Germinal center (tissue), 1 donor: ENCODE measurements at places on chromosomes 6 and 20.

- DNase-seq: peak; percentile 39
Observed at GRCh38 chr20:51402201-51402600, 140.3 kb downstream of the NFATC2 start.

DNA sequence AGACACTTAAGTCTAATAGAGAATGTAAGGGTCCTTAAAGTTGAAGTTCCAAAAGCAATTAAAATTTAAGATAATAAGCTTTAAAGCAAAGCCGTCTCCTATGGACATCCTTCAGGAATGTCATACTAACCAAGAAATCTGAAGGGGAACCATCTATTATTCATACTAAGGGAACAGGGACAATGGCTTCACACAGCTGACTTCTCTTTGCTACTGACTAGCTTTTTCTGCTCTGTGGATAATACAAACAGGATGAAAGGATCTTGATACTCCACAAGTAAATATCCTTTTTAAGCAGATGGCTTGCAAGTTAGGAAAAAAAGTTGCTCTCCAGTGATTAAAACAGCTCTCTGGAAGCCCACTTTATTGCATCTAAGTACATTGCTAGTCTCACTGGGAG is 178.6 kb downstream of the BACH2 start:
- no peak for DNase-seq

- peak; percentile 40 for DNase-seq
Observed at GRCh38 chr20:57250607-57251343, 15.7 kb downstream of the BMP7 start.

GRCh38 chr20:22815603-22816315 is 219.4 kb upstream of the SSTR4 start:
- no peak for DNase-seq

DNA sequence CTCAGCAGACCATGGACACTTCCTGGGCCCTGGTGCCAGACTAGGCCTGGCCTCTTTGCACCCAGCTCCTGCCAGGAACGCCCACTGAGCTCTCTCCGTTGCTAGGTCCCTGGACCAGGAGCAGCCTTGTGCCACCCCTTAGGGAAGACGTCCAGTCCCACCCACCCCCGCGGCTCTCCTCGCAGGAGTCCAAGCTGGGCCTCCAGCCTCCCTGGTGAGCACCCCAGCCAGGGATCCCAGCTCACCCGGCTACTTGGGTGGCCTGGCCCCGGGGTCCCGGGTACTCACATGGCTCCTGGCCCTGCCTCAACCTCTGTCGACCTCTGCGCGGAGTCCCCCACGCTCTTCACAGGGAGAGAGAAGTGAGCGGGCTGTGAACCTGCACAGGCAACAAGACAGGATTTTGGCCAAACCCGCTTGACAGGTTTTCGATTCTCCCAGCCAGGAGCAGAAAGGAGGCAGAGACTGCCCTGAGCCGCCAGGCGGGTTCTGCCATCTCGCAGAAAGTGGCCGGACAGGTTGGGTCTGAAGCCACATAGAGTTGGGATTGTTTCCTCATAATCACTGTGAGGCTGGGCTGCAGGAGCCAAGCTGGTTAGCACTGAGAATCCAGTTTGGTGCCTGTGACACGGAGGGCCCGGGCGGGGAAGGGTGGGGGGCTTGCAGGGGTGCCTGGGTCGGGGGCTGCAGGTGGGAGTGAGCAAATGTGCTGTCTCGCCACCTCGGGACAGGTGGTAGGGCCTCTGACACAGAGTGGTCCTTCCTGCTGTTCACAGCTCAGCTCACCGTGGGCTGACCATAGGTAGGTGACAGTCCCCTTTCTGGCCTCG is at the start of gene RBBP8NL:
Gene RBBP8NL (minus strand): TSS at position 368 of the 830 bp plus-strand sequence. CDS start 7,892 bp downstream, outside the sequence.
- DNase-seq: no peak

DNA sequence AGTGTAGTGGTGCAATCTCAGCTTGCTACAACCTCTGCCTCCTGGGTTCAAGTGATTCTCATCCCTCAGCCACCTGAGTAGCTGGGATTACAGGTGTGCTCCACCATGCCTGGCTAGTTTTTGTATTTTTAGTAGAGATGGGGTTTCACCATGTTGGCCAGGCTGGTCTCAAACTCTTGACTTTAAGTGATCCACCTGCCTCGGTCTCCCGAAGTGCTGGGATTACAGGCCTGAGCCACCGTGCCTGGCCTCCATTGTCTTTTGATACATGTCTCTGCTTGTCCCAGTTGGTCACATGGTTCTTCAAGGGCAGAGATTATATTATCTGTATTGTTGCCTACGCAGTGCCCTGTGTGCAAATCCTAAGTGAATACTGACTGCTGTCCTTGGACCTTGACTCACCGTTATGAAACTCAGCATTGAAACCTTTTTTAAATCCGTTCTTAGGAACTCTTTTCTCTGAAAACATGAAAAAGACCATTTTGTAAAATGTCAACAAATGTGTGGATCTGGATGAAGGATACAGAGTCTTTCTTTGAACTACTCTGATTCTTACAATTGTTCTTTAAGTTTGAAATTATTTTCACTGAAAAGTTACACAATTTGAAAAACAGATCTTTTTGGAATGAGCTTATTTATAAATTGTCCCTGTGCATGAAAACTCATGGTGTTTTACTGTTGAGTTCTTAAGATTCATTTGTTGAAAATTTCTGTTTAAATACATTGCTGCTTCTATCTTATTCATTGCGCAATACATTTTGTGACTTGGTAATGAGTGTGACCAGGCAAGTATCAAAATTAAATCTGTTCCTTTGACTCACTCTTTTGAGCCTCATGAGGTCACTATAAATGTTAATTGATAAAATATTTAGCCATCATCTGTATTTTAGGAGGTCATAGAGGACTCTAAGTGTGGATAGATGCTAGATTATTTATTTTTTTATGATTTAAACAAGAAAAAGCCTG is 293.5 kb downstream of the UTRN start:
- DNase-seq: no peak

- DNase-seq: peak; percentile 16
Observed at GRCh38 chr6:111739257-111739696, 133.6 kb upstream of the TRAF3IP2 start.

DNA sequence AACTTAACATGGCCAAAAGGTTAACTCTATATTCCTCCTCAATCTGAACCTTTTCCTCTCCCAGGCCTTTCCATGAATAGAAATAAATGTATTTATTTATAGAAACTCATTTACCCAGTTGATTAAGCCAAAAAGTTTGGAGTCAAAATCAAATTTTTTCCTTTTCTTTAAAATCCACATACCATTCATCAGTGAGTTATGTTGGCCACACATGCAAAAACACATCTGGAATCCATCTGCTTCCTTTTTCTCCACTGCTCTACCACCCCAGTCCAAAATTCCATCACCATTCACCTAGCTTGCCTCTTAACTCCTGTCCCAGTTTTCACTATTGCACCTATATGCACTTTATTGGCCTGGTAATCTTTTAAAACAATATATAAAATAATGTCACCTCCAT is 62.4 kb upstream of the TMEM200A start:
- DNase-seq: no peak

DNA sequence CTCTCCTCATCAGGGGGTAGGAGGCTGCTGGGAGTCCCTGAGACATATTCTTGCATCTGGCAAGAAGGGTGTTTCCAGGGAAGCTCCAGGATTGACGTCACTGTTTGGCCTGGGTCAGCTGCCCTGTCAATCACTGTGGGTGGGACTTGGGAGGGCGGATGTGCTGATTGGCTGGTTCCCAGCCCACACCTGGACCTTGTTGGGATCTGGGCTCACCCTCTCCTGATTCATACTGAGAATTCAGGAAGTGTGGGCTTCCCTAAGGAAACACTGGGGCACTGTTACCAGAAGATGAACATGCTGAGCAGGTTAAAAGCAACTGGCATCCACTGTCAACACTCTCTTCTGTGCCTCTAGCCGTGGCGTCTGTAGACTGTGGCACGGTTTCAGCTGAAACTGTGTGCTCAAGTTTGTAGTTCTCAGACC is 36.5 kb downstream of the CDH26 start:
- no peak for DNase-seq

GRCh38 chr6:42885702-42886101 is 6.3 kb downstream of the RPL7L1 start:
- DNase-seq: no peak

DNA sequence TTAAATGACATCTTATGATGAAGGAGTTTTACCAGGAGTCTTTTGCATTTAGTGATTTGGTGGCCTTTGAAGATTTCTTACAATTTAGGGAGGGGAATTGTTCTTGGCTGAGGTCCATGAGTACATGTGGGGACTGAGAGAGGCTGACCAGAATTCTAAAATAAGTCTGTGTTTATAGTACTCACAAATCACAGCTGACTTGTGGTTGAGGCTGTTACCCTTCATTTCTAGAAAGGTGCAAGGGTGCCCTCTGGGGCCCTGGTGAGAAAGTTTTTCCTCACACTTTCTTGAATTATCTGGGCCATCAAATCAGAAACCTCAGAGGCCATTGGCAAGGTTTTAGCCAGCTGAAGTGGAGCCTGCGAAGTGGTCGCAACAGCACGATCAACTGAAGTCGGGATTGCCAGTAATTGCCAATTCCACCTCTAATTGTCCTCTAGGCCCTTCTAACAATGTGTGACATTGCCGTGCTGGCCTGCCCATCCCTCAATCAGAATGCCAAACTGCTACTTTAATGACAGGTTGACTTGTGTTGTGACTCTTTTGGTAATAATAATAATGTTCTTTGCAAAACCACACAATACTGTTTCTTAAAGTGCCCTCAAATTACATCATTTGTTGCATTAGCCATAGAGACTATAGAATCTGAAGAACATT is 221.6 kb downstream of the OGFRL1 start:
- peak; percentile 12 for DNase-seq

DNA sequence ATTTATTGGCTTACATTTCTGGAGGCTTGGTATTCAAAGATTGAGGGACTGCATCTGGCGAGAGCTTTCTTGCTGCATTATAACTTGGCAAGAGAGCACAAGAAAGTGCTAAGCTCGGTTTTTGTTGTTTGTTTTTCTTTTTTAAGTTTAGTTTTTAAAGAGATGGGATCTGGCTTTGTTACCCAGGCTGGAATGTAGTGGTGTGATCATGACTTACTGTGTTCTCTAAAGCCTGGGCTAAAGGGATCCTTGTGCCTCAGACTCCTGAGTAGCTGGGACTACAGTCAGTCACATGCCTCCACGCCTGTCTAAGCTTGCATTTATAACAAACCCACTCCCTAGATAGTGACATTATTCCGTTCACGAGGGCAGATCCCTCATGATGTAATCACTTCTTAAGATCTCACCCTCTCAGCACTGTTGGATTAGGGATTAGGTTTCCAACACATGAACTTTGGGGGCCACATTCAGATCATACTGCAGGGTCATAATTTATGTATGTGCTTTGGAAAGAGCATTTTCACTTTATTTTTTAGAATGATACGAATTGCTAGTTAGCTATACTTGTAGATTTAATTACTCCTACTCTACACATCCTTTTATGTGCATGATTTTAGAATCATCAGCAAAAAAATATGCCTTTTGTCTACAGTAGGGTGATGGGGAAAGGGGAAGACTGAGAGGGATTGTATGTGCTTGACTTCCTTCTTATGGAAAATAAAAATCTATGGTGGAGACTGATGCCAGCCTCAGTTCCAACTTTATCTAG is 167.8 kb downstream of the JARID2 start:
- no peak for DNase-seq

DNA sequence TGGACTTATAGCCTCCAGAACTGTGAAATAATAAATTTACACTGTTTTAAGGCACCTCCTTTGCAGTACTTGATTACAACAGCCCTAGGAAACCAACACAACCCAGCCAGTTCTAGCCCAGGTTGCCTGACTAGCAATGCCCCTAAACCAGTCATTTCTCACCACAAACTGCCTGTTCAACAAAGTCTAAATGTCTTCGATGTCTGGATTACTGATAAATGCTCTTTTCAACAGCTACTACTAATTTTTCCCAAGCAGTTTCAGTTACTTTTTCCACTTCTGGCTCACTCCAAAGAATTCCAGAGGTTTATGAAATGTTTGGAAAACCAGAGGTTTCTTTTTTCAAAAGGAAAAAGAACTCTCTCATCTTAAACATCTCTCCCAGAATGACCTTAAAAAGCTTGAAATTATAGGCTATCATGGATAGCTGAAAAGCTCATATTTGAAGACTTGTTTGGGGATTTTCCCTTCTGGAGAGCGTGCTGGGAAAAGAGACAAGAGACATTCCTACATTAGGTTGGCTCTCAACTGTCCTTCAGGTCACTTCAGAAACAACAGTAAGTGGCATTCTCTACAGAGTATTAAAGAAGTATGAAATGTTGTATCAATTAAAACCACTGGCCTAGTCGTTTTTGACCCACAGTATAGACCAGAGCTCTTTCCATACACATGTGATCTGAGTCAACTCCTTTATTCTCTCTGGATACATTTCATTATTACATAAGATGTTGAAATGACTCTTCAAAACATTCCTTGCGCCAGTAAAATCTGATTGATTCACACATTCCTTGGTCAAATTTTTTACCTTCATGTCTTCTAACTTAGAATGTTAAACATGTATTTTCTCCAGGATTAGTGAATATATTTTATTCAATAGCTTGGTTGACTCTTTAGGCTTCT is 265.9 kb downstream of the COL12A1 start:
- DNase-seq: no peak

- DNase-seq: no peak
Observed at GRCh38 chr6:24768361-24768760, 6.4 kb upstream of the GMNN start.

DNA sequence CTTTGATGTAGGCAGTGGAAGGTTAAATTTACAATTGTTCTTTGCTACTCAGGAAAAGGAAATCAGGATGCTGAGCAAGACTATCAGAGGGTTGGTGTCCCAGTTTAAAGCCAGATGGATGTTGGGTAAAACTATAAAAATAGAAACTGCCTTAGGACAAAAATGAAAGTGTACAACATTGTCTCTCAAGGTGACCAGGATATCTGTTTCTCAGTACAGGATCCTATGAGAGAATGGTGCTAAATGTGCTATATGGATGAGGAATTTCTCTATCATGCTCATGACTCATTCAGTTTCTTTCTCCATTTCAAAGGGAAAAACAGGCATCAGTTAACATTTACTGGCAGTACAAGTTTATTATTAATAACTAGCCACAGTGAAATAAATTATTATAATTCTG is 534.2 kb upstream of the GJE1 start:
- no peak for DNase-seq

DNA sequence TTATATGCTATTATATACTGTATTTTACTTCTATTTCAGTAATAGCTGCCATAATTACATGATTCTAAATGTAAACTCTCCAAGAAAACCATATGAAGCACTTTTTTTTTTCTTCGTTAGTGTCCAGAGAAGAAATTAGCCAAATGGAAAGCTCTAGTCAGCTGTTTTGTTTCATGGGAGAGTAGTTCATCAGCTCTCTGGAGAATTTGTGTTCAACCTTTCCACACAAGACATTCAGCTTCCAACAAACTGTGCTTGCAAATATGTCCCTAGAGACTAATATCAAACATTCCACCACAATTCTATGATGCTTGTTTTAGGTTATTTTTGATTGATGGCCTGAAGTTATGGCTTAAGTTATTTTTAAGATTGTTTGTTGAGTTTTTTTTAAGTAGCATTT is 19.5 kb downstream of the FHL5 start:
- DNase-seq: no peak

DNA sequence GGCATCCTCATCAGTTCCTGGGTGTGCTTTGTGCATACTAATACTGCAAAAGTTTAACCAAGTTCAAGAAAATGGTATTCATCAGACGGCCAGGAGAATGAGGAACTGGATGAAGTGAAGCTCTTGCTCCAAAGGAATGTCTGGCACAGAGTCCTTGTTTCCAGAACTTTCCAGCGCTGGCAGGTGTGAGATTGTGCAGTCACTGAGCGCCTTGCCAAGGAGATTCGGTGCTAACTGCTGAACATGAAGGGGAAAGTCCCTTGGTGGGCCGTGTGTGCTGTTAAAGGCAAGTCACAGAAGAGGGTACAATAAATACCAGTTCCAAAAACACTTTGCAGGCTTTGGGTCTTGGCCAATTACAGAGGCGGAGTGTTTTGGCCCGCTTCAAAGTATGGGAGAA is 262.3 kb upstream of the SOX4 start:
- DNase-seq: no peak

GRCh38 chr6:144266091-144266649 is 19.0 kb upstream of the UTRN start:
- DNase-seq: no peak
